ENCODE measurements at places on chromosomes 5 and 9.

GRCh38 chr9:95505072-95505716 lies 11.6 kb downstream of the PTCH1 start:
- no peak for DNase-seq

DNA sequence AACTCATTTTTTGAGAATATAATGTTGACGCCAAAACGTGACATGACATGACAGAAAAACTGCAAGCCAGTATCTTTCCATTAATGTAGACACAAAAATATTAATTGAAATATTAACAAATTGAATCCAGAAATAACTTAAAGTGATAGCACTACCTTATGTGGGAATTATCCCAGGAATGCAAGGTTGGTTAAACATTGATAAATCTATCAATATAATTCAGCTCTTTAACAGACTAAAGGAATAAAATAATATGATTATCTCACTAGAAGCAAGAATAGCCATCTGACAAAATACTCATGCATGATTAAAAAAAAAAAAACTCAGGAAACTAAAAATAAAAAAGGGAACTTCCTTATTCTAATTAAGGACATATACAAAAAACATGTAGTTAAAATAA lies 6.8 kb downstream of the ZNF510 start:
- DNase-seq: no peak

DNA sequence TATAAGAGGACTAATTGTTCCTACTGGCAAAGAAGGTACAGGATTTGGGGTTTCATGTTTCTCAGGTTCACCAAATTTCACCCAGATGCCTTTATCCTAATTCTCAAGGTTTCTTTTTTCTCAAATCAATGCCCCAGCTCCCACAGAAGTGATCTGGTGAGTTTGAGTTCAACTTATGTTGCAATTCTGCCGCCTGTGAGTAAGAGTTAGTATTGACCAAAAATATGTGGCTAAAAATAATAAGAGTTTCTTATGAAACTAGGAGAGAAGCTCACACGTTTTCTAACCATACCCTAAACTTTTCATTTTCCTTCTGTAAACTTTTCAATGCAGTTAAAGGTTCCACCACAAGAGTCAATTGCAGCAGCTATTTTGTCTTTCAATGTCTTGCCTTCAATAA lies 15.1 kb downstream of the SLCO6A1 start:
- DNase-seq: no peak

GRCh38 chr5:148708854-148709253 lies 54.5 kb upstream of the HTR4 start:
- no peak for DNase-seq

GRCh38 chr9:547314-547713 lies 294.2 kb upstream of the DMRT1 start:
- no peak for DNase-seq

GRCh38 chr9:92299116-92299515 lies 5.6 kb upstream of the IARS1 start:
- no peak for DNase-seq

DNA sequence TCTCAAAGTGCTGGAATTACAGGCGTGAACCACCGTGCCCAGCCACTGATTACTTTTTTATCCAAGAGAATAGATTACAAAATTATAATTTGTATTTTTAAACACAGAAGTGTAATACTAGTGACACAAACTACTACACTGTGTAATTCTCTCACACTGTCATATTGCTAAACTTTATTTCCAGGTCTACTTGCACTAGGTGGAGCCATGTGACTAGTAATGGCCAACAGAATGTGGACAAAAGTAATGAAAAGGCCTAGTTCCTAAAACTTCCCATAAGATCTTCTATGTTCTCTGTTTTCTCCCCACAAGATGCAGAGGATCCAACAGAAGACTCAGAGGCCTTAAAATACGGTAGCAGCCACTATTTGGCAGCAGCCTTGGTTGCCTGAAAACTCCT lies 27.3 kb downstream of the NADK2 start:
- DNase-seq: no peak

GRCh38 chr5:68962757-68963484 lies 130.9 kb upstream of the SLC30A5 start:
- DNase-seq: no peak

- no peak for DNase-seq
These were observed 586.2 kb upstream of the ADAMTS16 start for GRCh38 chr5:4553978-4554377.

DNA sequence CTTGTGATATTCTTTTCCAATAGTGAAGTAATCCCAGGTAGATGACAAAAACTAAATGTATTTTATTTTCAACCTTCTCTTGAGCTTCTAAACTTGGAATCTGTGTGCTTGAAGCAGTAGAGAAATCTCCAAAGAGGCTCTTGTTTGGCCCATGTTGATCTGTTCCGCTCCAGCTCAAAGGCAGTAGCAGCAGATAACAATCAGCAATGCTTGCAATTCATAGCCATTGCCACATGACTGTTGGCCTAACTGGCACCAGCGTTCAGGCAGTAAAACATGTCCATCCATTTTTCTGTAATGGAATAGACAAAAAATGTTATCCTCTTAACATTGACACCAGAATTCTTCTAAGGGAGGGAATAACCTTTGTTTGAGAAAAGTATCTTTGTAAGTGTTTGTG lies 270.7 kb upstream of the MSX2 start:
- no peak for DNase-seq

- no peak for DNase-seq
These were observed 34.3 kb upstream of the FSD1L start for GRCh38 chr9:105413525-105413924.

DNA sequence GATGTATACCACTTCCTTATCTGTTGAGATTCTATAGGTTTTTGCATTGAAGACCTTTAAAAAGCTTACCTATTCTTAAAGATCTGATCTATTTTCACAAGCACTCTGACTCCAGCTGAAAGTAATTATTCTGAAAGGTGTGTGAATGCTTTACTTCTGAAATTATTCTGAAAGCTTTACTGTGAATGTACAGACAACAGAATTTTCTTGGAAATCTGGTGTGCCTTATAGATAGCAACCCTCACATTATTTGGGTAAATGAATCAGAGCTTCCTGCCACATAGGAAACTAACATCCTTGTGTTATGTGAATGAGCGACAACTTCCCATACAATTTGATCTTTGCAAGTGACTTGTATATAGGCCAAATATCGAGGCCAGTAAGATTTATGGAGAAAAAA lies 6.5 kb downstream of the CDO1 start:
- no peak for DNase-seq

DNA sequence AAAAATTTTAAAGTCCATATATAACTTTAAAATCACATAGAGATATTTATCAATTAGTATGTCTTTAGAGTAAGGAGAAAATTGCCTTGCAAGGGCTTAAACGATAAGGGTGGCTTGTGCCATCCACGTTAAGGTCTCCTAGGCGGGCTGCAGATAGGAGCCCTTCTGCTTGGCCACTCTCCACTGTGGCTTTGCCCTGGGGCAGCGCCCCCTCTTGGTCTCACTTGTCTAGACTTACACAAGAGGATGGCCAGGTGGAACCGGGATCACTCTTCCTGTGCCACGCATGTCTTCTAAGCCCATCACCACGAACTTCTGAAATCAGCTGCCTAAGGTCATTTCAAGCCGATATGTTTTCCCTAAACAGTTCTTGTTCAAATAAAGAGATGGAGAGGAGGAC lies 2.9 kb downstream of the FPGS start:
- peak; percentile 9 for DNase-seq

DNA sequence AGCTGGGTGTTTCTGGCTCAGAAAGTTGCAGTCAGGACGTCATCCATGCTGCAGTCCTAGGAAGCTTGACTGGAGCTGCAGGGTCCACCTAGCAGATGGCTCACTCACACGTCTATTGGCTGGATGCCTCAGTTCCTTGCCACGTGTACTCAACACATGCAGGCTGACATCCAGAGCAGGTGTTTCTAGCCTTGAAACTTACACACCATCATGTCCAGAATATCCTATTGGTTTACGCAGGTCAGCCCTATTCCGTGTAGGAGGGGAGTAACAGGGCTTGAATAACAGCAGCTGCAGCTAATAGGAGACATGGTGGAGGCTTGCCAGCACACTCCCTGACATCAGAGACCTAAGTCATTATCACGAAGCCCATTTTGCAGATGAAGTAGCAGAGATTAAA lies 473.5 kb downstream of the ACTL7B start:
- DNase-seq: no peak

All from GDM1 (cell line).